ENCODE measurements at places on chromosomes 12 and 14.

GRCh38 chr14:38420048-38420447, 164.2 kb upstream of the CLEC14A start:
- no peak for DNase-seq

DNA sequence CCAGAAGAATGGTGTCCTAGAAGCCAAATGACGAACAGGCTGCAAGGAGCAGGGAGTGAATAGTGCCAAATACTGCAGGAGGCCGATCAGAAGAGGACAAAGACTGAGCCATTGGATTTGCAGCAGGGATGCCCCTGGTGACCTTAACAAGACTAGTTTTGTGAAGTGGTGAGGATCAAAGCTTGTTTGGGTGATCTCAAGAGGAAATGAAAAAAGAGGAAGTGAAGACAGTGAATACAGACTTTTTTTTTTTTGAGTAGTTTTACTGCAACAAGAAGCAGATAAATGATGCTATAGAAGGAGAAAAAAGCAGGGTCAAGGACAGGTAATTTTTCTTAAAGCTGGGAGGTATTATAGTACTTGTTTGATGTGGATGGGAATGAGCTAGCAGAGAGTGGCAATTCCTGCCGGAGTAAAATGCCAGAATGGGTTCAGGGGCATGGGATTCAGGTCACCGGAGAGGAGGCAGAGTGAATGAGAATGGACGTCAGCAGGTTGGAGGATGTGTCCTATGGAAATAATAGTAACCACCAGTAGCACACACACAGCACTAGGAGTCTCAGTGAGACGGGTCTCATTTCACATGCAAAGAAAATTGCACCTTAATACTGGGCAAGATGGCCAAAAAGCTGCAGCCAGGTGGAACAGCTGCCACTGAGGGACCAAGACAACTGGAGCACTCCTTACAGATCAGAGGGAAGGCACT, 345.8 kb upstream of the CCDC196 start:
- no peak for DNase-seq

DNA sequence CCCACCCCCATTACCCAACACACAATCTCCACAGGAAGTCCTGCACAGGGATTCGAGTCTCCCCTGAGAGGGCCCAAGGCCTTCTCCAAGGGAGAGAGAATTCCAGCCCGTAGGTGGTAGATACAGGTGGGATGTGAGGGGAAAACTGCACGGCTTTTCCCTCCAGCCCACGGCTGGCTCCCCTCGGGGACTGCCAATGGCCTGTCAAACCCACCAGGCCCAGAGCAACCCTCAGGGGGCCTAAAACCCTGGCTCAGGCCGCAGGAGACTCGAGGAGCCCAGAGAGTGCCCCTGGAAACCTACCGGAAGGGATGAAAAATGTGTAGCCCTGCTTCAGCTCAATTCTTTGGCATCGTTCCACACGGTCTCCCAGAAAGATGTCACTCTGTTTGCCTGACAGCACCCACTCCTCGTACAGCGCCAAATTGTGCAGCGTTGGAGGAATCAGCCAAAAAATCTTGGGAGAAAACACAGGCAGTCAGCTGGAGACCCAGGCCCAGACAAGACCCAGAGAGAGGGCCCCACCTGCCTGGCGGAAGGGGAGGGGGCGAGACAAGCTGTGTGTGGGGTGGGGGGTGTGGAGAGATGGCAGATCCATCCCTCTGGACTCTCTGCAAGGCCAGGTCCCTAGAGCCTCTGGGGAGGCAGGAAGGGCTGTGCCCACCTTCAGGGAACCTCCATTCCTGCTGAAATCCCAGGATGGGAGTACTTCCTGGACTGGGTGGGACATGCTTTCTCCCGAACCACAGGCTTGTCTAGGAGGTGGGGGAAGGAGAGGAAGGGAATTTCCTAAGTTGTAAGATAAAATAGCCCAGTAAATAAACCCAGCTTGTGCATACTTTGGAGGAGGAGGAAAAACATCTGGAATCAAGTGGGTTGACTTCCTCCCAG, 48.1 kb downstream of the KDM2B start:
- no peak for DNase-seq

- no peak for DNase-seq
Observed at GRCh38 chr12:55713721-55714120, 2.1 kb upstream of the BLOC1S1 start.

- no peak for DNase-seq
Observed at GRCh38 chr12:18242380-18243089, 18.8 kb upstream of the PIK3C2G start.

- DNase-seq = no peak
Observed at GRCh38 chr12:52354200-52354599, 13.1 kb downstream of the KRT85 start.

- DNase-seq = no peak
Observed at GRCh38 chr12:90322006-90322405, 613.4 kb upstream of the ATP2B1 start.

DNA sequence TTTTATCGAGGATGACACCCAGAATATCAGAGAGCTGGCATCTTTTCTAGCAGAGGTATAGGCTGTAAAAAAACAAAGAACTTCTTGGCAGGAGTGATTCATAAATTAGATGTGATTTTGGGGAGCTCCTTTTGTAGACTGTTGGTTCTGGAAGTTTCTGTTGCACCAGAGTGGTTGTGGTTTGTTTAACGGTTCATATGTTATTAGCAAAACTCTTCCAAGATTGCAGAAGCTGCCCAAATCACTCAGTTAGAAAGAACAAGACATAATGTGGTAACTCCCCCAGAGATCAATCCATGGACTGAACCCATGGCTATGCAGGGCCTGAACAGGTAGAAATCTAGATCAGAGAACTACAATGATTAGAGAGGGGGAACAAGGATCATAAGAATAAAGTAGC, 6.7 kb upstream of the RNASE10 start:
- no peak for DNase-seq

GRCh38 chr14:68862954-68863594, 70.2 kb upstream of the ZFP36L1 start:
- peak; percentile 44 for DNase-seq

DNA sequence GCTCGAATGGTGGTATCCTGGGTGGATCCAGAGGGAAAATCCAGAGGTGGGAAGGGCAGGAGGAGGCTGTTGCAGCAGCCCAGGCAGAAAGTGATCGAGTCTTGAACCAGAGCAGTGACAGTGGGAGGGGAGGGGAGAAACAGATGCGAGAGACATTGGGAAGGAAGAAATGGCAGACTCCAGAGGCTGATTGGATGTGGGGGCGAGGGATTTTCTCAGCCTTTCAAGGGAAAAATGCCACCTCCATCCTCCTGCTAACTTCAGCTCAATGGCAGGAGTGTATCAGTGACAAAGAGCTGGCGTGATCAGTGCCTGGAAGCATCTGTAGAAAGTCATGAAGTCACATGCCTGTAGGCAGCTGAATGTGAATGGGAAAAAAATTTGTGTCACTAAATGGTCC, 38.6 kb upstream of the NRXN3 start:
- DNase-seq = no peak

DNA sequence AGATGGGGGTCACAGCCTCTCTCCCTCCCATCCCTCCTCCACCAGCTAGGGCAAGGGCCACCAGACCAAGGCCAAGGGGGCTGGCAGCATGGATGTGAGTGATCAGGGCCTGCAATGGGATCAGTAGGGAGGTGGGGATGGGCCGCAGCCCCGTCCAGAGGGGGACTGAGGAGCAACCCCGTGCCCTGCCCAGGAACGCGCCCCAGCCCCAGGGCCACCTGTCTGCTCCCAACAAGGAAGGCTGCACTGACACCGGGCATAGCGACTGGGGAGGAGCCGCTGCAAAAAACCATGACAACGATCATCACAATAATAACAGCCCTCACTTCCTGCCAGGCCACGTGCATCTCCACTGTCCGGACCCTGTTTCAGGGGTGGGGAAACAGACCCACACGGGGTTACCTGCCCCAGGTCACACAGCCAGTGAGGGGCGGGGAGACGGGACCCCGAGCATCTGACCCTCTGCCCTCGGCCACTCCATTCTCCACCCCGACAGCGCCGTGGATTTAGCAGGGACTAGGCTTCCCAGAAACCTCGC, 24.3 kb downstream of the NCOR2 start:
- no peak for DNase-seq

GRCh38 chr12:20140751-20141150, 227.6 kb upstream of the PDE3A start:
- DNase-seq = no peak

- no peak for DNase-seq
Observed at GRCh38 chr12:6229224-6230218, 29.3 kb downstream of the CD9 start.

- DNase-seq = no peak
Observed at GRCh38 chr12:119681111-119681510, 13.2 kb downstream of the PRKAB1 start.

- no peak for DNase-seq
Observed at GRCh38 chr12:99984271-99985128, at the start of gene ANKS1B. Gene ANKS1B (minus strand): TSS chr12:99984936. CDS start chr12:99984237, 699 bp downstream.

- DNase-seq = no peak
Observed at GRCh38 chr14:76346391-76347160, 29.4 kb upstream of the ESRRB start.

DNA sequence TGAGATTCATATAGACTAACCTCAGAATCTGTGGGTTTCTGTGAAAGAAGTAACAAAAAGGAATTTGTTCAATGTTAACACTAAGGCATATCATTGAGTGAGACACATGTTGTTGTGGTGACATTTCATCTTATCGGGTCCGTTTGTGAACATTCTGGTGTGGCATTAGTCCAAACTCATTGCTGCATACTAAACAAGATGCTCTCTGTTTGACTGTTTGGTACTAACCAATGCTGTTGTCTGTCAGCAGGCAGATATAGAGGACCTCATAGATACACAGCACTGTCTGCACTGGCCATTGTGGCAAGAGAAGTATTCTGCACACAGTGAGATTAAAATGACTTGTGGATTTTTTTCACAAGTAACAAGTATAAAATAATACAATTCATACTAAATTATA, 41.2 kb downstream of the SLC25A21 start:
- DNase-seq = no peak

DNA sequence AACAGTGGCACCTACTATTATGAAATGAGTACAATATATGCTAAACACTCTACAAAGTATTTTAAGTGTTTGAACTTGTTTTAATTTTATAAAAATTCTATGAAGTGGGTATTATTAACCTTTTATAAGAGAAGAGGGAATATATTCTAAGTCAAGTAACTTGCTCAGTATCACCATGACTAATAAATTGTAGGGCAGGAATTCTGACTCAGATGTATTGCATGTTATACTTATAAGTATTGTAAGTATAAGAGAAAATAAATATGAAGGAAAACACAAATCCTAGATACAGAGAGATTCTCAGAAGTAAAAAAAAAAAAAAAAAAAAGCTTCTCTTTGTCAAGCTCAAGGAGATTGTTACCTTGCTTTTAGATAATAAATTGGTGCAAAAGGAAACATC, 893.2 kb downstream of the SLC16A7 start:
- no peak for DNase-seq

DNA sequence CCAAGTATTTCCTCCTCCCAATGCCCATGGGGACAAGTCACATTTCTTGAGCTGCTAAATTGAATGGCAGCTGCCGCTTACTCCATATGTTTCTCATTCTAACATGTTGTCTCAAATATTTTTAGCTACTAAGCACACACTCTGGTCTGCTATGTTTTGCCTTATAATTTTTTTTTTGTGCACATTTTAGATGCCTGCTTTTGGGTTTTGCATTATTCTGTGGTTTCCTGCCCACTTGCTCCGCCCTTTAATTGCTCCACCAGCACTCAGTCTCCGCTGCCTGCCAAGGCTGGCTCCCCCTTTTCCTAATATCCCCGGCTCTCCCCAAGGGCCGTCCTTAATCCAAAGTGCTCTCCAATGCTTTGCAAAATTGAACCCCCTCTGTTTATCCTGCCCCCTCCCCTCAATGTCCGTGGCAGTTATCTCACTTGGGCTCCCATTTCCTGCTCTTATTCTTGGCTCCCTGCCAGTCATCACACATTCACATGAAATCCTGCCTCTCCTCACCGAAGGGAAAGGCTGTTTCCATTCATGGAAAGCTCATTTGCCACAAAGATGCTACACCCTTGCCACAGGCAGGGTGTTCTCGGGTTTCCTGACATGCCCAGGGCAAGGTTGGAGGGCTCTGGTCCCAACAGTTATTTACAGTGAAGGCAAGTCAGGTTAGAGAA, 79.4 kb downstream of the C12orf75 start:
- no peak for DNase-seq

GRCh38 chr14:31530136-31530535, 31.1 kb upstream of the NUBPL start:
- DNase-seq = no peak

DNA sequence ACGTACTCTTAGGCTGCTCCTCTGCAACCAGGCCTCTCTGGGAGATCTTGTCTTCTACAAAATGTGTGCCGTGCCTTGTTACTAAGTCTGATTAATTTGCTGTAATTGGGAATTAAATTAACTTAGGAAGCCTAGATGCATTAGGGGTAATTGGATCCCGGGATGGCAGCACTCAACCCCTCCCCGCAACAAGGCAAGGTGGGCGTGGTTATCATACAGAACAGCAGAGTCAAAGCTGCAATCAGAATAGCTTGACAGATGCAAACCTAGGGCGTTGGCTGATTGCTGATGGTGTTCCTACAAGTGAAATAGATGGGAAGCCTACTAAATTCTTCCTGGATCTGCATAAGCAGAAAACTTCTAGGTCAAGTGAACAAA, 34.5 kb upstream of the NFYB start:
- DNase-seq = no peak

DNA sequence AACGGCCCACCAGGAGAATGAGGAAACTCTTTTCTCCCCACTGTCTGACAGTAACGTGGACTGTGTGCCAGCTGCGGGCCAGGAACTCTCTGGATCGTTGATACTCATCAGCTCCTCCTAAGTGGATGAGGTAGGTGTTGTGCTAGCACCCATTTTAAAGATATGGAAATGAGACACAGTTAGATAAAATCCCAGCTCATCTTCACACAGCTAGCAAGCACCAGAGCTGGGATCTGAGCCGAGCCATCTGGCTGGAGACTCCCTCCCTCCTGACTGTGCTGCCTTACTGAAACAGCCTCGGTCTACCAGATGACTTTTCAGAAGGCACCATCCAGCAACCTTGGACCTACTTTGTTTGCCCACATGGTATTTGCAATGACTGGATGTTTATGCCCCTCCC, 49.2 kb downstream of the TMEM132D start:
- DNase-seq = no peak

DNA sequence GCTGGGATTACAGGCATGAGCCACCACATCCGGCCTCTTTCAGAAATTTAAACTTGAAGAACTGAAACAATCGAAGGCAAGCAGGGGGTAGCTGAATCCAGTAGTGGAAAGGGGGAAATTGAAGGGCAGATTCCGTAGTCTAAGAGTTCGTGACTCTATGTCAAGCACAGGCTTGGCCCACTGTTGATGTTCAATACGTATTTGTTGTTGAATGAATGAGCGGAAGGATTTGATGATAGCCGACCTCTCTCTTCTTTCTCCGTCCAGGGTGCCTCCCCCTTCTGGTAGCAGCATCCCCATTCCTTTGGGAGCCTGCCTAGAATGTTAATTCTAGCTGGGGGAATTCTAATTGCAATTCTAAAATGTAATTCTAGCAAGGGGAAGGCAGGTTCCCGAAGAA, 59.8 kb upstream of the MED13L start:
- DNase-seq = no peak

GRCh38 chr12:130765186-130765659, 49.1 kb upstream of the RIMBP2 start:
- no peak for DNase-seq

- DNase-seq = no peak
Observed at GRCh38 chr12:100229876-100230275, 29.3 kb downstream of the ACTR6 start.

Data from activated T-helper 1 cell treated with anti-CD3 and anti-CD28 coated beads, Interleukin-12 subunit alpha, Interleukin-12 subunit beta, Interleukin-2, Interleukin-4 antibody, amounts not matched to agents 30 ng/mL and 10 ng/mL and 1 ng/mL, durations not matched to agents 14 hours and 24 hours and 36 hours (primary cell).